ENCODE measurements at places on chromosomes 12 and 14. TPM values are rescaled to one million over a fixed set of nuclear protein-coding genes. Genes with fewer than 3 reads are reported as not detected.

GLIPR1L2 gene
- total RNA-seq, result 0.28 TPM

DIO3 gene
- 0.13 TPM for total RNA-seq

PPP4R3A gene
- 35.2 TPM for total RNA-seq

RNASE7 gene
- total RNA-seq, result 0.13 TPM

CCDC175 gene
- not detected for total RNA-seq

SLC38A4 gene
- 518 TPM for total RNA-seq

ADAM20 gene
- total RNA-seq, result 0.55 TPM

RNASE2 gene
- total RNA-seq, result 0.33 TPM
